Fibroblast of gingiva (primary cell): ENCODE measurements at places on chromosomes 16 and 17.

- no peak for DNase-seq
Measured at GRCh38 chr16:87098361-87098760, 218.8 kb downstream of the C16orf95 start.

GRCh38 chr16:4513086-4513860 is 25.3 kb downstream of the CDIP1 start:
- DNase-seq: no peak

DNA sequence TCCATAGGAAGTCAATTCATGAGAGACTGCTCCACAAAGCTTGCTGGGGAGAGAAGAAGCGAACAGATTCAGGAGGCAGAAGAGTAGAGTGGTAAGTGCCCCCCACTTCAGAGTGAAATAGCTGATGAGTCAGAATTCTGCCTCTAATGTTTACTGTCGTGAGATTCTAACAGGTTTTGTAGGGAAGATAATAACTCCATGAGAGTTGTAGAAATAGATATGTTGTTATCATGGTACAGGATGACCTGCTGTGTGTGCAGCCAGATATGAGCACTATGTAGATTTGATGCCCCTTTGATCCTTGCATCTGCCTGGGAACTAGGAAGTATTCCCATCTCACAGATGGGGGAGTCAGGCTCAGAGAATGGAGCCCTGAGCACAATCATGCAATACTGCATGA is 502.4 kb upstream of the CDH11 start:
- DNase-seq: no peak

DNA sequence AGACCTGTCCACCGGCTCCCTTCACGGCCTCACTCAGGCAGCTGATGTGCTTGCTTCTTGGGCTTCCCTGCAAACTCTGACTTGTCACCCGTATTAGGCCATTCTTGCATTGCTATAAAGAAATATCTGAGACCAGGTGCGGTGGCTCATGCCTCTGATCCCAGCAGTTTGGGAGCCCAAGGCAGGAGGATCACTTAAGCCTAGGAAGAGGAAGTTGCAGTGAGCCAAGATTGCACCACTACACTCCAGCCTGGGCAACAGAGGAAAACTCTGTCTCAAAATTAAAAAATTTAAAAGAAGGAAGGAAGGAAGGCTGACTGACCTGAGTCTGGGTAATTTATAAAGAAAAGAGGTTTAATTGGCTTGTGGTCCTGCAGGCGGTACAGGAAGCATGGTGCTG is 17.0 kb downstream of the SOST start:
- no peak for DNase-seq

- DNase-seq: no peak
Measured at GRCh38 chr17:8630227-8630801, at the start of gene MYH10. Gene MYH10 (minus strand): TSS chr17:8630725. CDS start chr17:8623246, 7,479 bp downstream.

DNA sequence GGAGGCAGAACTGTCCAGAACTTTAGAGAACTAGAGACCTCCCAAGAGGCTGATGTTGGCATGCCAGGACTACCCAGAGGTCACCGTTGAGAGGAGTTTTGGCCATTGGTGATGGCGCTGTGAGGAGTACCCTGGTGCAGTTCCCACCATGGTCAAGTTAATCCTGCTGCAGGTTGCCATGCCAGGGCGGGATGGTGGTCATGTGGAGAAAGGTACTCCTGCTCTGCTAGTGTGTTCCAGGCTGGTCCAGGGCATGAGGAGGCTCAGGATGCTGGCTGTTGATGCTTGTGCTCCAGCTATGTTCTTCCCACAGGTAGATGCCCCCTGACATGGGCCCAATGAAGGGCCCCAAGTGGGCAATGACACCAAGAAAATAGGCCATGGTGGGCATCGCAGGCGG is 4.1 kb upstream of the PHF12 start:
- DNase-seq: no peak

GRCh38 chr17:28719021-28719433 is 758 bp upstream of the RPL23A start:
- no peak for DNase-seq

DNA sequence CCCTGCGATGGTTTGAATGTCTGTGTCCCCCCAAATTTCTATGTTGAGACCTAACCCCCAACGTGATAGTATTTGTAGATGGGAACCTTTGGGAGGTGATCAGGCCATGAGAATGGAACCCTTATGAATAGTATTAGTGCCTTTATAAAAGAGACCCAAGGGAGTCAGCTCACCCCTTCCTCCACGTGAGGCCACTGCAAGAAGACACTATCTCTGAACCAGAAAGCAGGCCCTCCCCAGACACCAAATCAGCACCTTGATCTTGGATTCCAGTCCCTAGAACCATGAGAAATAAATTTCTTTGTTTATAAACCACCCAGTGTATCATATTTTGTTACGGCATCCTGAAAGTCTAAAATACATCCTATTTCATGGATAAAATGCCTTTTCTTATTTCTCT is 64.4 kb upstream of the LRRC37A3 start:
- DNase-seq: no peak

DNA sequence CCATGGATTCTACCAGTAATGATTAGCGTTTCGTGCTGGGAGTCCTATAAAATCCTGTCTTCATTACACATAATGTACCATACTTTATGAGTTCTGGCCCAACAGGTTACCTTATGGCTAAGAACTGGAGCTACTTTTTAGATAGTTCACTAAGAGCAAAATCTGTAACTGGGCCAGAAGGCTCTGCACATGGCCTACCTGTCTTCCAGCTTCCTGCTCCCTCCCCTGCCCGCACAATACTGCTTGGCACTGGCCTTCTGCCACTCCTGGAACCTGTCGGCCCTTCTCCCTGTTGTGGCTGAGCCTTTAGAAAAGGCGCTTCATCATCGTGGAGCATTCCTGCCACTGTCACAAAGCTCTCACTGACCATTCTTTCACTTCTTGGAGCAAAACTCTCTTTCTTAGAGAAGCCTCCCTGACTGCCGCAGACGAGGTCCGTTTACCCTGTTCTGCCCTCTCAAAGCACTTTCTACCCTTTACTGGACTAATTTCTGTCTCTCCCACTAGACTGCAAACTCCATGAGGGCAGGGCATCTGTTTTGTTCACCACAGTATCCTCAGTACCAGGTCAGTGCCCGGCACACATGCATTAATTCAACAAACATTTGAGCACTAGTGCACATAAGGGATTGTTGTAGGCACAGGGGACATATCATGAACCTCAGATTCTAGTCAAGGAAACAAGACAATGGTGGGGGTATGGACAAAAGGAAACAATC is 116.5 kb downstream of the PARN start:
- no peak for DNase-seq

DNA sequence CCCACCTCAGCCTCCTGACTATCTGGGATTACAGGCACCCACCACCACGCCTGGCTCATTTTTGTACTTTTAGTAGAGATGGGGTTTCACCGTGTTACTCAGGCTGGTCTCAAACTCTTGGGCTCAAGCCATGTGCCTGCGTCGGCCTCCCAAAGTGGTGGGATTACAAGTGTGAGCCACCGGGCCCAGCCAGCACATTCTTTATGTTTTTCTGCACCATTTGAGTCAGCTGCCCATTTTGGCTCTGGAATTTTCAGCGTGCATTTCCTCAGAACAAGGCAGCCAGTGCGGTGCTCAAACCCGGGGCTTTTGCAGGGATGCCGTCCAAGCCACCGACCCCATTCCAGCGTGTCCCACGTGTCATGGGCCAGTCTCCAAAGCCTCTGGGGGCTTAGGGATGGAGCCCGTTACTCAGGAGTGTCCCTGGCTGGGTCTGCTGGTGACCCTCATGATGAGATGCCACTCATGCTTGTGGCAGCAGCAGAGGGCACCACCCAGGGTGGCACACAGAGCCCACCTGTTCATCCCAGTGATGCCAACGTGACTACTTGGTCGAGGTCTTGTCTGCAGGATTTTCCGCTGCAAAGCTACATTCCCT is 3.7 kb upstream of the RAB40C start:
- DNase-seq: peak; percentile 35
